ENCODE measurements at places on chromosomes 1 and 21. TPM values are rescaled to one million over a fixed set of nuclear protein-coding genes. Genes with fewer than 3 reads are reported as not detected.

EPHB2 gene
- total RNA-seq = 0.73 TPM

OR14I1 gene
- not detected for total RNA-seq

KLHDC9 gene
- 0.20 TPM for total RNA-seq

EFCAB7 gene
- total RNA-seq = 7.7 TPM

OBSCN gene
- total RNA-seq = 1.4 TPM

CDK18 gene
- under 0.01 TPM for total RNA-seq

Data from subcutaneous preadipocyte (primary cell).